ENCODE measurements at places on chromosomes 1 and 21.

GRCh38 chr1:248873409-248873992 is 14.6 kb upstream of the ZNF692 start:
- peak; percentile 86 for DNase-seq

DNA sequence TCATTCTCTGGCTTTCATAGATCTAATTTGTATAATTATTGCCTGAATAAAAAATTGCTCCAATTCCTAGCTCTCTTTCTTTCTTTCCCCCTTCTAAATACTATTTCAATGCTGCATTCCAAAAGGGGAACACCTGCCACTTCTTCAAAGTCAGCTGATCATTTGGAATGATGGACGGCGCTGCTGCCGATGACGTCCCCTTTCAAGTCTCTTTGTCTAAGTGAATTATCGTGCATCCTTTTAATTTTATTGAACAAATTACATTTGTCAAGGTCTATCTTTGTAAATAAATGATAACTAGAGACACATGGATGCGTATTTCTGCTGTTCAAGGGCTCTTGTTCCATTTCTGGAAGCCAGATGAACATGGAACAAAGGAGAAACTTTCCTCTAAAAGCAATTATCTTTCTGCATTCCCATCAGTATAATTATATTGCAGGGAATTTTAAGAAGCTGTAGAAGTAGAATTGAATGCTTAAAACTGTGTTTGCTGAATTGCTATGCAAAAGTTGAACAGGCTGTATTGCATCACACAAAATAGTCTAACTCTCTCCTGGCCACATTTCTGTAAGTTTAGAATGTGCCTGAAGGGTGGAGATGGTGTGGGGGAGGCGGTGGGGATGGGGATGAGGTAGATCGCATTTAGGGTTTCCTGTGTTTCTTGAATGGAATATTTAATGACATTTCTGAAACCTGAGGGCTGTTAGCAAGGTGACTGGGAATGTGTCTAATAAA is 191.9 kb upstream of the LMO4 start:
- no peak for DNase-seq

- no peak for DNase-seq
Measured at GRCh38 chr21:39803393-39803792, 58.4 kb downstream of the IGSF5 start.

GRCh38 chr1:31939484-31940329 is 1.5 kb upstream of the PTP4A2 start:
- peak; percentile 51 for DNase-seq

GRCh38 chr21:14538483-14538882 is 7.6 kb downstream of the SAMSN1 start:
- DNase-seq: no peak

DNA sequence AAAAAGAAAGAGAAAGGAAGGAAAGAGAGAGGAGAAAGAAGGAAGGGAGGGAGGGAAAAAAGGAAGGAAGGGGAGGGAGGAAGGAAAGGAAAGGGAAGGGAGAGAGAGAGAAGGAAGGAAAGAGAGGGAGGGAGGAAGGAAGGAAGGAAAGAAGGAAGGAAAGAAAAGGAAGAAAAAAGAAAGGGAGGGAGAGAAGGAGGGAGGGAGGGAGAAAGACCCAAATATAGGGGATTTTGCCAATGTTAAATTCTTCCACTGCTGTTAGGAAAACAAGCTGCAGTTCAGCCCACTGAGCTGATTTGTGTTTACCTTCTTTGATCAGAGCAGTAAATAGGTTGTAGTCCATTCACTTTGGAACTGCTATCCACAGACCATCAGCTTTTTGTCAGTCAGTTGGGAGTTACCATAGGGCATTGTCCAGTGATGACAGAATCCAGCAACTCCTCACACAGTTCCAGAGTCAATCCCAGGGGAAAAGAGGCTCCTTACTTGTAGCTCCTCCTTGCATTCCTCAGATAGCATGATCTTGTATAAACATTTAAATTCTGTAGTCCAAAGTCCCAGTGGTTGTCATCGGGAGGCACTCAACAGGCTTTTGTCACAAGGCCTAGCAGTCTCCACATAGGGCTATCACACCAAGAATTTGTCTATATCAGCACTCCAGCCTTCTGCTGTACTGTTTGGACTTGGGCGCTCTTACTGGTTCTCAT is 13.5 kb upstream of the PPP1R8 start:
- no peak for DNase-seq

DNA sequence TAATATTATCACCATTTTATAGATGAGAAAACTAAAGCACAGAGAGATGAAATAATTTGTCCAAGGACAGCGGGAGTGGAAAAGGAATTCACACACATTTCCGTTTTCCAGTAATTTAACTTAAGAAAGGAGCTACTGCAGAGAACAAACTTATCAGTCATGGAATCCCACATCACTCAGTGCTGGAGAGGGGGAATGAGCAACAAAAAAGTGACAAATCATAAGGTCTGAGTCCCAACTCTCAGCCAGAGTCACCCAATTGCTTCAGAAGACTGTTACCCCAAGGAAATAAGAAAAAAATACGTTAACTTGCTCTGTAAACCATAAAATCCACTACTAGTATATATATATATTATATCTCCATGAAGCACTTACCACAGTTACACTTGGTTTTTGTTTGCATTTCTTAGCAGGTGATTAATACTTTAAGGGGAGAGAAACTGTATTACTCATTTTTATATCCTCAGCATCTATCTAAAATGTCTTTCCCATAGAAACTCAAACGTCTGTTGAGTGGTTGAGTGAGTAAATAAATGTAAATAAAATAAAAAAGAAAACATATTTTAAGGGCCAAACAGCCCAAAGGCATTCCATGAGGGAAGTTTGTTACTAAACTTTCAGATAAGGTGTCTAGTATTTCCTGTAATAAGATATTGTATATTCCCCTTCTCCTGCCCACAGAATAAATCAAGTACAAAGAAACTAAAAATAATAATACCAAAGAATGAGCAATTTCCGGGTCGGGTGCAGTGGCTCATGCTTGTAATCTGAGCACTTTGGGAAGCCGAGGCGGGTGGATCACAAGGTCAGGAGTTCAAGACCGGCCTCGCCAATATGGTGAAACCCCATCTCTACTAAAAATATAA is 76.8 kb downstream of the SLC45A1 start:
- DNase-seq: no peak

- DNase-seq: no peak
Measured at GRCh38 chr21:35275776-35276175, 226.7 kb upstream of the RUNX1 start.

- no peak for DNase-seq
Measured at GRCh38 chr21:43355925-43356289, 71.0 kb downstream of the SIK1 start.

DNA sequence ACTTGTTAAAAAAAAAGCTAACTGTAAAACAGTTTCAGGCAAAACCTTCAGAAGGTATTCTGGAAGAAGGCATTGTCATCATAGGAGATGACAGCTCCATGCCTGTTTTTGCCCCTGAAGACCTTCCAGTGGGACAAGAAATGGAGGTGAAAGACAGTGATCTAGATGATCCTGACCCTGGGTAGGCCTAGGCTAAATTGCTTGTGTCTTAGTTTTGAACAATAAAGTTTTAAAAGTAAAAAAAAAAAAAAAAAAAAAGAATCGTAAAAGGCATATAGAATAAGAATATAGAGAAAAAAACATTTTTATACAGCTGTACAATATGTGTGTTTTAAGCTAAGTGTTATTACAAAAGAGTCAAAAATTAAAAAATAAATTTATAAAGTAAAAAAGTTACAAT is 106.6 kb upstream of the PLXNA2 start:
- no peak for DNase-seq

DNA sequence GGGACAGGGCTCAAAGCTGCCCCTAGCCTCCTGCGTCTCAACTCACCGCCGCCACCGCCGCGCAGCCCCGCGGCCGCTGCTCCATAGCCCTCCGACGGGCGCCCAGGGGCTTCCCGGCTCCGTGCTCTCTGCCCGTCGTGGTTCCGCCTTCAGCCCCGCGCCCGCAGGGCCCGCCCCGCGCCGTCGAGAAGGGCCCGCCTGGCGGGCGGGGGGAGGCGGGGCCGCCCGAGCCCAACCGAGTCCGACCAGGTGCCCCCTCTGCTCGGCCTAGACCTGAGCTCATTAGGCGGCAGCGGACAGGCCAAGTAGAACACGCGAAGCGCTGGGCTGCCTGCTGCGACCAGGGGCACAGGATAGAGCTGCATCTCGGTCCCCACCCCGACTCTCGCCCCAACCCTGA is at the start of gene TNFRSF25:
Gene TNFRSF25, minus strand, starts transcription at position 151 of the 400 bp plus-strand sequence. Its CDS starts 66 bp downstream, at position 85.
- no peak for DNase-seq

- no peak for DNase-seq
Measured at GRCh38 chr1:11176081-11176706, 13.0 kb upstream of the ANGPTL7 start.

DNA sequence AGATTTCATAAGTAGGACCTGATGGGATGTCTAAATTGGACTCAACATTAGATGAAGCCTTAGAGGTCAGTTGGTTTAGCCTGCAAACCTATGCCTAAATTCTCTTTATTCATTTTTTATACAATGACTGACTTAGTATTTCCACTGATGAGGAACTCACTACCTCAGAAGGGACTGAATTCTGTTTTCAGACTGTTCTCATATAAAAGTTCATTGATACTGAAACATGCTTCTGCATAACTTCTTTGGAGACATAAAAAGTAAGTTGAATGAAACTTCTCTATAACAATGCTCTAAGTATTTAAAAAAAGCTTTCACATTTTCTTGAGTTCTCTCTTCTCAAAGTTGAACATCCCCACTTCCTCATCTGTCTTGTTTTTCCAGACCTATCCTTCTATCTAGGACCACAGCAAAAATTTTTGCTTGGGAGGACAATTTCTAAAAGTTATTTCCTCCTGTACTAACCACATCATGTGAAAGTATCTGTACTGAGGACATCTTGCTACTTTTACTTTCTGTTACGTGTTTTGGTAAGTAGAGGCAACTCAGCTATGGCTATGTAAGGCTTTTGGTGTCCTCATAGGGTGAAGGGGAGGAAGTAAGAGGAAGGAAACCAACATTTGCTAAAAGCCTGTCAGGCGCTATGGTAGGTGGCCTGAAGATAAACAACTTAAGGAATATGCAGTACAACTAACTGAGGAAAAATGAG is 64.1 kb downstream of the USP24 start:
- DNase-seq: no peak

DNA sequence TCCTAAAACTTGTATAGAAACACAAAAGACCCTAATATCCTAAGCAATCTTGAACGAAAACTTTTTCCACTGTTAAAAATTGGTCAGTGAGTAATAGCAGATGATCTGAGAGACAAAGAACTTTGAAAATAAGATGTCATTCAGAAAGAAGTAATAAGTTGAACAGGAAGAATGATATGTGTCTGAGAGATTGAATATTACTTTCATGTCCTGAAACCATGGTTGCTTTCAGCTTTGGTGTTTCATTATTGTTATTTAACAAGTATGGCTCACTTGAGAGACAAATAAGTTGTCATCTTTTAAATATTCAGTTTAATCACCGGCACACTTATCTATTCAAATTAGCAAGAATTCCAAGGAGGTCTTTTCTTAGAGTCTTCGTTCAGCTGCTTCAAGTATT is 11.4 kb downstream of the PRKACB start:
- DNase-seq: no peak

- no peak for DNase-seq
Measured at GRCh38 chr1:204511366-204511765, 4.8 kb upstream of the MDM4 start.

- DNase-seq: no peak
Measured at GRCh38 chr21:31489014-31489413, 145.0 kb upstream of the TIAM1 start.

DNA sequence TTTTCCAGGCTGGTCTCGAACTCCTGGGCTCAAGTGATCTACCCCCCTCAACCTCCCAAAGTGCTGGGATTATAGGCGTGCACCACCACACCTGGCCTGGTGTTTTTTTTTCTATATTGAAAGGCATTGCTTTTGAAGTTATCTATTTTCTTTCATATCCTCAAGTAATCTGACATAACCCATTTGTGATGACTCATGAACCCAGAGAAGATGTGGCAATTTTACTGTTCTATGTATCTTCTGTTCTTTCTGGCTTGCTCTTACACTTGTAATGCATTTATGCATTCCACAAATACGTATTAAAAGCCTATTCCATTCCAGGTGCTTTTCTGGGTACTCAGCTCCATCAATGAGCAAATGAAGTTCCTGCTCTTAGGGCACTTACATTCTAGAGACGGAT is 29.9 kb upstream of the ERRFI1 start:
- DNase-seq: no peak

- DNase-seq: peak; percentile 7
Measured at GRCh38 chr1:117572546-117572945, 33.3 kb upstream of the TENT5C start.
